ENCODE measurements at places on chromosomes 12 and 14. TPM values are rescaled to one million over a fixed set of nuclear protein-coding genes. Genes with fewer than 3 reads are reported as not detected.
A peak's percentile ranks its signal among the peaks of the same experiment; 100 is the strongest.

The BICDL1 gene
- total RNA-seq, result 130 TPM

The KRT72 gene
- total RNA-seq, result 0.11 TPM

The LRP1-AS gene
- total RNA-seq, result not detected

The DUSP16 gene
- 40.8 TPM for total RNA-seq

The ITGA7 gene
- total RNA-seq, result 0.91 TPM

The HOXC13 gene
- total RNA-seq, result not detected

GRCh38 chr12:47302111-47302671 lies 222.4 kb upstream of the AMIGO2 start:
- no peak for DNase-seq

- DNase-seq, result peak; percentile 21
These were observed 75.1 kb upstream of the ST8SIA1 start for GRCh38 chr12:22409377-22410164.

- DNase-seq, result no peak
These were observed 544 bp downstream of the ABCD4 start for GRCh38 chr14:74302152-74302628.

GRCh38 chr14:80426683-80427082 lies 215.4 kb upstream of the DIO2 start:
- no peak for DNase-seq

- DNase-seq, result no peak
These were observed 127.1 kb downstream of the ZFP36L1 start for GRCh38 chr14:68665792-68666204.

DNA sequence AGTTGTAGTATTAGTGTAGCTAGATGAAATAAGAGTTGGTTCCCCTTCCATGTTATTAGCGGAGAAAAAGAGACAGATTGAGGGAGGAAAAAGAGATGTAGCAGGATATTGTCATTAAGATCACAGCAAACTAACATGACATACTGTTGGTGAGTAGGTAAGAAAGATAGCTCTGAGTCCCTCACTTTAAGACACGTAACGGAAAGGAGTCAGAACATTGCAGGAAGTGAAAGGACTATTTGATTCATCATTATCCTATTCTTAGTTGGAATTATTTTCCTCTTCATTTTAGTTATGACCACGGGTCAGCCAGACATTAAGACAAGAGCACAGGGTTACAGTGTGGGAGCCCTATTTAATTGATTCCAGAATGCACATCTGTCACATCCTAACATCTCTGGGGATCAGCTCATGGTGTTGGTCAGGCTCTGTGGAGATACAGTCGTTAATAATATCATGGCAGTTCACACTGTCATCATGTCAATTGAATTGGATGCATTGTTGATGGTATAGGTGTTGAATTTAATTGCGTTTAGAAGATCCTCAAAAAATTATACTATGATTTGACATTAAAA lies 55.0 kb downstream of the TMX1 start:
- DNase-seq, result no peak

GRCh38 chr12:42732908-42733411 lies 143.4 kb upstream of the PRICKLE1 start:
- no peak for DNase-seq

DNA sequence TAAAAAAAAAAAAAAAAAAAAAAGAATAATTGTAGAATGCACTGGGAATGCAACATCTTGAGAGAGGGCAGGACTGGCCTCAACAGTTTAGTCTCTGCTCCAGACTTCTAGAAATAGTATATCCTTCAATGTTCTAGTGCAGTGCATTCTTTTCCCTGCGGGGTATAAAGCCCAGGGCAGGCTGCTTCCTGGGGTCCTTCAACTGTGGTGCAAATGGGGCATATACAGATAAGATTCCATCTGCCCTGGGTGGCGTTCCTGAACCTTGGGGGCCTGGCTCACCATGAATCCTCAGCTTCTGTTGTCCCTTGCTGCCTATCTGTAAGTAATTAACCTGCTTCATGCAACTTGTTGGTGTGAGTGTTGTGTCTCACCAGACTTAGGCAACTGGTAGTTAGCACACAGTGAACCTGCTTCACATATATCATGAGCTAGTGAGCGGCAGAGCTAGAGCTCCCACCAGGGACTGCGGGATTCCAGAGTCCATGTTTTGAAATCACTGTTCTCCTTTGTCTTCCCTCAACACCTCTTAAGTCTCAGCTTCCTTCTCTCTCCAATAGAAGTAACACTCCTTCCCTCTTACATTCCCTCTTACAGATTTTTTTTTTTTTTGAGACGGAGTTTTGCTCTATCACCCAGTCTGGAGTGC lies 177.6 kb downstream of the SUDS3 start:
- DNase-seq, result no peak

DNA sequence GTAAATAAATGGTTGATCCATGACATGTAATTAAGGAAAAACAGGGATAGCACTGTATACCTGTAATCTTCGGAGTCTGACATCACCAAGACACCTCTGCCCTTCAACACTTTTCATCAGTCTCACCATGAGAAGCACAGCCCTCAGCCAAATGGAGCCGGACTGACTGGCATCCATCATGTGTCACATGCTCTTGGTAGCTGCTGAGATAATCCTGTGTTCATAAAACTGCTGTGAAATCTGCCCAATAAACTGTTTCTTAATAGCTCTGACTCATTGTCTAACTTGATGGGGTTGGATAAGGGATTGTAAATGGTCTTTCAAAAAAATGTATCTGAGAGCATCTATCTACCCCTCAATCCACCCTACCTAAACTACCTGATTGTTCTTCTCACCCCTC lies 33.6 kb downstream of the KCNH5 start:
- no peak for DNase-seq

DNA sequence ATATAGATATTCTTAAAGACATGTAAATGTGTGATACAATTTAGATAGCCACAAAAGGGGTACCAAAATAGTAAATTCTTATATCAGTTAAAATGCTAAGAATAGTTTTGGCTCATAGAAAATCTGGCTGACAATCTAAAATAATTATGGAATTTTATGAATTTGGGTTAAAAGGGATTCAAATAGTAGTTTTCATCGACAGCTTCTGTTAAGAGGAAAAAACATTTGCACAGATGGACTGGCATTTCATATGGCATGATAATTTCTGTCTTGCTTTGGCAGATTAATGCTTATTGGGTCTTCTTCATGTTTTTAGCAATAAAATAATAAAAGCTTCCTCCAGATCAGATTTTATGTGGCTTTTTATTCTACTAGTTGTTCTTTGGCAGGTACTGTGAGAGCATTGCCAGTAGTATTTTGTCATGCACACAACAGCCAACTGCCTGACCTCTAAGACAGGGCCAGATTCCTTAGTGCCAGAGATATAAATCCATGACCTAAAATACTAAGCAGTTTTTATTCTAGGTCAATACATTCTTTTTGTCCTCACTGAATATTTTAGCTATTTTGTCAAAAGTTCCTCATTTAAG lies 9.1 kb downstream of the ABCD2 start:
- DNase-seq, result no peak

DNA sequence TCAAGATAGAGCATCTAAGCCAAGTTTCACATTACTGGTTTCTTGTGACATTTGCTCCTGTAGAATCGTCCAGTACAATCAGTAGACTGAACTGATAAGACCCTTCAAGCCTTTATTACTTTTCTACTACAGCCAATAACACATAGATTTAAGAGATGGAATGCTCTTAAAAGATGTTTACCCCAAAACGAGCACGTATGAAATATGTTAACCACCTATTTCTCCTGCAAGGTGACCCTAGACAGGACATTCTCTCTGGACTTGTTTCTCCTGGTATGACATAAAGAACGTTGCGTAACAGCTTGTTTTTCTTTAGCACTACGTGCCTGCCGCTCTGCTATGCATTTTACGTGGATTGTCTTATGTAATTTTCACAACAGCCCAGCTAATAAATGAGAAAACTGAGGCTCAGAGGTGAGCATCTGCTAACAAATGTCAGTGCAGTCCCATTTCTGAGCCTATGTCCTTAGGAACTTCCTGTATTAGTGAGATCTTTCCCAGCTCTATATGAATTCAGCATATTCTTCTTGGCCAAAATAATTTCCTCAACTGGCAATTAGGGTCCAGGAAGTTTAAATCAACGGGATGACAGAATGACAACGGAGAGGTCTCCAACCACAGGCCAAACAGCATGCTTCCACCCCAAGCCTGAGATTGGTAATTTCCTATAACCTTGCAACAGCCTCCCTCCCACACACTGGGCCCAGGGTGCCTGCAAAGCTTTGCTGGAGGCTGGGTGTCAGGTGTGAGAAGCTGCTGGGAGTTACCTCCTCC lies 3.7 kb downstream of the NFKBIA start:
- peak; percentile 45 for DNase-seq

DNA sequence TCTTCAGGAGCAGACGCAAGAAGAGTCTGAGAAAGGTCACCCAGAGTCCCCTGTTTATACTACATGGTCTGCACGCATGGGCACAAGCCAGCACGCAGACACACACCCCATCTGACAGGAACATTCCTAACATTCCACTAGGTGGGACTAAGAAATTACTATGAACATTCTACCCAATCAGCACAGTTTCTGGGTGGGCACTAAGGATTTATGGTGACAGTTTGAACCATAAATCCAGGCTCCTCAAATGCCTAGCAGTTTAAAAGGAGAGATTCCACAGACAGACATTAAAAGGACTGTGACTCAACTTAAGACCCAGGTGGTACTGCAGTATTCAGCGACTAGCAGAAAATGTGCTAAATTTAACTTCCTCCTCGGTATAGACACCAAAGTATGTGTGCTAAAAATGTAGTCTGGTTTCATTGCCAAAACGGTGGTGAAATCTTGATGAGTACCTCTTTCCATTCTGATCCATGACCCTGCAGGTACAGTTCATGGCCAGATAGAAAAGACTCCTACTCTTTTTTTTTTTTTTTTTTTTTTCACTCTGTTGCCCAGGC lies 16.2 kb downstream of the ABHD4 start:
- no peak for DNase-seq

GRCh38 chr12:40742041-40742440 lies 49.8 kb downstream of the CNTN1 start:
- DNase-seq, result no peak

- no peak for DNase-seq
These were observed 37.3 kb upstream of the MYL2 start for GRCh38 chr12:110957652-110958051.

- no peak for DNase-seq
These were observed 830 bp upstream of the LPCAT3 start for GRCh38 chr12:7019043-7019569.

GRCh38 chr14:75464626-75465025 lies 36.8 kb downstream of the JDP2 start:
- no peak for DNase-seq

DNA sequence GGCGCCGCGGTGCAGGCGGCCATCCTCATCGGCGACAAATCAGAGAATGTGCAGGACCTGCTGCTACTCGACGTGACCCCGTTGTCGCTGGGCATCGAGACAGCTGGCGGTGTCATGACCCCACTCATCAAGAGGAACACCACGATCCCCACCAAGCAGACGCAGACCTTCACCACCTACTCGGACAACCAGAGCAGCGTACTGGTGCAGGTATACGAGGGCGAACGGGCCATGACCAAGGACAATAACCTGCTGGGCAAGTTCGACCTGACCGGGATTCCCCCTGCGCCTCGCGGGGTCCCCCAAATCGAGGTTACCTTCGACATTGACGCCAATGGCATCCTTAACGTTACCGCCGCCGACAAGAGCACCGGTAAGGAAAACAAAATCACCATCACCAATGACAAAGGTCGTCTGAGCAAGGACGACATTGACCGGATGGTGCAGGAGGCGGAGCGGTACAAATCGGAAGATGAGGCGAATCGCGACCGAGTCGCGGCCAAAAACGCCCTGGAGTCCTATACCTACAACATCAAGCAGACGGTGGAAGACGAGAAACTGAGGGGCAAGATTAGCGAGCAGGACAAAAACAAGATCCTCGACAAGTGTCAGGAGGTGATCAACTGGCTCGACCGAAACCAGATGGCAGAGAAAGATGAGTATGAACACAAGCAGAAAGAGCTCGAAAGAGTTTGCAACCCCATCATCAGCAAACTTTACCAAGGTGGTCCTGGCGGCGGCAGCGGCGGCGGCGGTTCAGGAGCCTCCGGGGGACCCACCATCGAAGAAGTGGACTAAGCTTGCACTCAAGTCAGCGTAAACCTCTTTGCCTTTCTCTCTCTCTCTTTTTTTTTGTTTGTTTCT lies 1.7 kb downstream of the HSPA2 start:
- DNase-seq, result no peak

GRCh38 chr12:121917950-121918678 lies at the start of gene CFAP251:
Gene CFAP251 (plus strand): TSS chr12:121918592. CDS start chr12:121921306, 2,714 bp downstream.
- DNase-seq, result peak; percentile 95

GRCh38 chr12:120961604-120962531 lies 16.5 kb upstream of the HNF1A start:
- no peak for DNase-seq

Measured in activated T-cell treated with anti-CD3 and anti-CD28 coated beads, Interleukin-2, amount 50 U/mL, for 4 hours (primary cell).